ENCODE measurements at places on chromosomes 3 and 15.

- no peak for DNase-seq
Observed at GRCh38 chr3:133296981-133297380, 102.9 kb upstream of the BFSP2 start.

GRCh38 chr3:136804141-136804540, 14.8 kb upstream of the SLC35G2 start:
- DNase-seq = no peak

GRCh38 chr3:141457624-141458236, 29.1 kb upstream of the RASA2 start:
- DNase-seq = no peak

DNA sequence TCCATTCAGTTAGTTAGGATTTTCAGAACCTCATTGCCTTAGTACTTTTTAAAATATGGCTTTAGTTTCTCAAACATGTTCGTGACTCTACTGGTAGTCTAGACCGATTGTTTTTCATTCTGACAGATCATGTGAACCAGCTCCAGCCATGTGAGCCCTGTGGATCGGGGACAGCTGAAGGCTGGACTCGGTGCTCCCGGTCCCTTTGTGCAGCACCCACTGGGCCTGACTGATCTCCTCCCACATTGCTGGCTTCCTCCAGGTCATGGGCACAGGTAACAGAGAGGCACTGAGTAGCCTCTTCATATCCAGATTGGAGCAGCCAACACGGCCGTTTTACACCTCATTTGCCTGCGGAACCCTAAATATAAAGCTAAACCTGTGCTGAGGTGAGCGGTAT, 30.5 kb downstream of the NIPA2 start:
- DNase-seq = no peak

DNA sequence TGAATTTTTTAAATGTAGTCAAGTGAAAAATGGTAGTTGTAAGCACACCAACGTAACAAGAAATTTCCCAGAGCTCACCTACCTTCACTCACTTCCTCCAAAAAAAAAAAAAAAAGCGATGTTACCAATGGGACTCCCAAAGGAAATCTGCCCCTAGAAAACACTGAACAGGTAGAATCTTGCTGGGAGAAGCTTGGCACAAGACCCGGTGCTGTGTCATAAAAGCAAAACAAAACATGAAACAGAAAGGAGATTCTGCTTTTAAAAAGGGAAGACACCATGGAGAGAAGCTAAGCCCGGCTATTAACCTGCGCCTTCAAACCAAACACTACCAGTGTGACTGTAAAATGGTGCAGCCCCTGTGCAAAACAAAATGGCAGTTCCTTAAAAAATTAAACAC, 40.5 kb downstream of the PGPEP1L start:
- no peak for DNase-seq

- DNase-seq = no peak
Observed at GRCh38 chr3:29138171-29138570, 142.7 kb upstream of the RBMS3 start.

DNA sequence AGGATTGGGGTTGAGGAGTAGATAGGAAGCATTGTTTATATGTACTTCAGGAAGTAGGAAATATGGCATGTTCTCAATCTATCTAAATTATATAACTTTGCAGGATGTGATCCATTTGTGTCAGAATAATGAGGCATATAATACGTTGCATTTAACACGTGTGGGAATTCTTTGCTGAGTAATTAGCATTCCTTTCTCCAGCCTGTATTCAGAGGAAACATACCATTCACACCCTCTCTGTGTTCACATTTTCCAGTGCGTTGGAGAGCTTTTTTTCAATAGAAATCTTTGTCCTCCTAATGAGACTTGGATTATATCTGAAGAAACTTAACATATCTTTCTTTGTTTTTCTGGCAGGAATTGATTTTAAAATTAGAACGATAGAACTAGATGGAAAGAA, 33.0 kb upstream of the APH1B start:
- DNase-seq = no peak

DNA sequence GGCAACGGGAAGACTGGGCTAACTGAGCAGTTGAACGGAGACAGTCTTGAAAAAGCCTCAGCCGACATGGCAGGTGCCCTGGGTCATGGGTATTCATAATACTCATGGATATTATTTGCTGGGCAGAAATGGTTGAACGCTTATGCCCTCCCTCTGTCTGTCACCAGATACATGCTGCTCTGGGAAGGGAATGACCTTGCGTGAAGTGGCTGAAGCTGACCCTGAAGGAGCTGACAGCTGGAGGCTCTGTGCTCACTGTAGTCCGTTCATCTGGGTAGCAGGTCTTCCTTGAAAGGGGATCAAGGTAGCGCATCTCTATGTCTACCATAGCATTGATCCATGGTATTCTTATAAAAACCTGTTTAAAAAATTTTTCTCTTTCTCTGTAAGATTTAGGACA, 390.7 kb downstream of the PDCD6IP start:
- DNase-seq = no peak

- DNase-seq = no peak
Observed at GRCh38 chr3:108088146-108088545, 2.7 kb downstream of the CD47 start.

- DNase-seq = no peak
Observed at GRCh38 chr3:194928831-194929577, 243.3 kb downstream of the FAM43A start.

DNA sequence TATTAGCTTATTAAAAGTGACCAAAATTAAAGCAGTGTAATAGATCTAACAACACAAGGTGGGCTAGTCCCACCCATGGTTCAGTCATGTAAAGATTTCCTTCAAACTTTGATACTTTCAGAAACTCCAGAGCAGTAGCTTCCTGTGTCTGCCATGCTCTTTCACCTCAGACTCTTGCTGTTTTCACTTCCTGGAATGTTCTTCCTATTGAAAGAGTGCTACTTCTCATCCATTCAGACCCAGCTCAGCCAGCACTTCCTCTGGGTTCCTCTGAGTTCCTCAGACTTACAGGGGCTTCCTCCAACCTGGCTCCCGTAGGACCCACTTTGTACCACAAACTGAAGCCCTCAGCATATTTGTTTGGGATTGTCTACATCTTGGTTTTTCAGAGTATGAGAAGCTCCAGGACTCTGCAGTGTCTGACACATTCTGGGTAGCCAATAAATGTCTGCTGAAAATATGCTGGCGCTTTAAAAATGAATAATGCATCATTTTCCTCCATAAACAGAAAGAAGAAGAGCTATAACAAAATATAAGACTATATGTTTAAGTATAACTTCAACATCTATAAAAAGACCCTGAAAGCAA, 18.0 kb downstream of the NCEH1 start:
- no peak for DNase-seq

DNA sequence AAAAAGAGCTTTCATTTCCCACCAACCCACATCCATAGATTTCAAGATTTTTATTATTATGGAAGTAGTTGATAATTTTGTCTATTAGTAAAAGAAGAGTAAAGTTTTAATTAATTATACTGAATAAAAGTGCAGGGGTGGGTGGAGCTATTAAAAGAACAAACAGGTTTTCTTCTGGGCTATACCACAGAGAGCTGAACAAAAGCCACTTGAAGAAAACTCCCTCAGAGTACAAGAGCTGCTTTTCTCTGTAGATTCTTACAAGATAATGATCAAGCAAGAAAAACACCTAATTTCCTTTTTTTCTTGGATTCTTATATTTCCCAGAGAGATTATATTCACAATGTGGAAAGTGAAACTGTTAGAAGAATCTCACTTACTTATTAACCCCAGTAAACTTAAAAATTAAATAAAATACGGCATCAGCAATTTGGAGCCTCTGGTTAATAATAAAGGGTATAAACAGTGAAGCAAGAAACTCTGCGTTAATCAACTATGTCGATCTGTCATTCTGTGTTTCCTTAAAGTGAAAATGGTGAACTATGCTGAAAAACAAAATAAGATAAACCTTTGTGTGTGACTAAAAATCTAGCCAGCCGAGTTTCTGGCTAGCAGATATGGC, 84.9 kb downstream of the THBS1 start:
- DNase-seq = no peak

GRCh38 chr3:71185733-71186455, 397.6 kb downstream of the FOXP1 start:
- no peak for DNase-seq

DNA sequence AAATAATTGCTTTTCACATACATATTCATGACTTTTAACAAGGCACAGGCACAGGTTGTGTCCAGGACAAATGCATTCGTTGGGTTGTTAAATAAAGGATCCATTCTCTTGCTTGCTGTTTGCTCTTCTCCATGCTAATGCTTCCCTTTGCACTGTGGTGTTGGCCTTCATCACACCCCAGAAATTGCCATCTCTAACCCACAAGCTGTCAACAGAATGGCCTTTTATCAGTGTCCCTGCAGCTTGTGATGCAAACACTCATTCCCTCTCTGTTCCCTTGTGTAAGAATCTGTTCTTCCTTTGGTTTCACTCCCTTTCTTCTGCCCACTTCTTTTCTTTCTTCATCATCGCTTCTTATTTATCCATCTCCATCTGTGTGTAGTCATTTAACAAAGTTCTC, 72.2 kb downstream of the SLC7A14 start:
- DNase-seq = no peak

DNA sequence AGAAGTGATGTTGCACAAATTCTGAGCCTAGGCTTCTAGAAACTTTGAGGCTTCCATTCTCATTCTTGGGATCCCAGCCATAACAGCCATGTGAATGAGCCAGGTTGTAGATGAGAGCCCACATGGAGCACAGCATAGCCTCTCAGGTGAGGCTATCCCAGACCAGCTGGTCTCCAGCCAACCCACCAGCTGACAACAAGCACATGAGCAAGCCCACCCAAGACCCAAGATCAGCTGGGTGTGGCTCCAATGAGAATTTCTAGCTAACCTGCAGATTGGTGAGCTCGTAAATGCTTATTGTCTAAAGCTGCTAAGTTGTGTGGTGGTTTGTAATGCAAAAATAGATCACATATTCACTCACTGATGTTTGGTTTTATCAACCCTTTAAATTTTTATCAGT, 14.4 kb downstream of the KY start:
- no peak for DNase-seq

DNA sequence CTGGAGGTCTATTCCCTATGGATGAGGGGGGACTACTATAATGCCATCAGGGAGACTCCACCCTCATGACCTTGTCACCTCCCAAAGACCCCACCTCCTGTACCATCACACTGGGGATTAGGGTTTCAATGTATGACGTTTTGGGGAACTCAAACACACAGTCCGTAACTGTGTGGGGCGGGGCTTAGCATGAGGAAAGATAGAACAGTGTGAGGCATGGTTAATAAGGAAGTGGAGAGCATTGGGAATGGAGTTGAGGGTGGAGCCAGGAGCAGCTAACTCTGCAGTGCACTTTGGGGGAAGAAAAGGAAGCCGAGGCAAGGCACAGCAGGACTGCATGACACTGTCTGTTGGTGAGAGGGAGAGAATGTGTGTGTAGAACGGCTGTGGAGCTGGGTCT, 90.9 kb upstream of the AGBL1 start:
- no peak for DNase-seq

DNA sequence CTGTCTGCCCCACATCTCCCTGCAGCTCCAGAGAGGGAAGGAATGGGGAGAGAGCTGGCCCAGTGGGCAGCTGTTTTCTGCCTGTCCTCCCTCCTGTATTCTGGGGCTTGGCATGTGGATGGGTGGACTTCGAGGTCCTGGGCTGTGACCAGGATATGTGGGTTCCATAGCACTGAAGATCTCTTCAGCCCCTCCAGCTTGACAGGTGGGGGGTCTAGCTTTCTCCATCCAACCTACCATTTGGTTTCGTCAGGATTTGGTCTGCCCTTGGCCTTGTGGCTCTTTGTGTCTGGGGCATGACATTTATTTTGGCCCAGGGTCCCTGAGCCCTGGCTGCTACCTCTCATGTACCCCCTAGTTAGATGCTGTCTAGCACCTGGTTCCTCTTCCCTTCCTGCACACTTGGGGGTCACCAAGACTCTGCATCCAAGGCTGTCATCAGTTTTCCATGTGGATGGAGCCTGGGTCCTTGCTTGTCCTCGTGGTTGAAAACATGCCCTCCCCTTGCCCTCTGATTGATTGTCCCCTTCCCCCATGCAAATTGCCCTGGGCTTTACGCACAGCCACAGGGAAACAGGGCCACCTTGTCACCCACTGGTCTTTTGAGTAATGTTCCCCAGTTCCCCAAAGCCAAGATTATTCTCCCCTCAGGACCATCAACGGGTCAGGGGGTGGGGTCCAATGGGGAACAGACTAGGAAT, 3.2 kb downstream of the EPHB3 start:
- no peak for DNase-seq

DNA sequence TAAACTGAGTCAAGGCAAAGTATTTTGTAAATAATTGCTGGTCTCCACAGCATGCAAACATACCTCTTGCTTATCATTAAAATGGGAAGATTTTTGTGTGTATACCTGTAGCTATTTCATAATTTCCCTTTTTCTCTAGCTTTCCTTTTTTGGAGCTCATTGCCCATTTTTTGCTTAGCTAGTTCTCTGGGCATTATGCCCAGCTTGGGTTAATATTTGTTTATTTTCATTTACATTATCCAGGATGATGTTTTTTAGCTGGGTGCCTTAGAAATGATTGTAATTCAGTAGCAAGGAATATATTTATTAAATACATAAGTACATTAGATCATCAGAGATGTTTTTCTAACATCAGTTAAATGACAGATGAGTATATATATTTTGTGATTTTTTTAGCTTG, 1271.7 kb upstream of the GBE1 start:
- DNase-seq = no peak

GRCh38 chr3:71066849-71067261, 516.7 kb downstream of the FOXP1 start:
- DNase-seq = no peak

- DNase-seq = no peak
Observed at GRCh38 chr3:24416224-24416623, 78.4 kb downstream of the THRB start.

GRCh38 chr3:136925425-136926190, 32.2 kb upstream of the IL20RB start:
- DNase-seq = no peak

GRCh38 chr3:153158961-153159735, 2.9 kb upstream of the RAP2B start:
- DNase-seq = no peak

DNA sequence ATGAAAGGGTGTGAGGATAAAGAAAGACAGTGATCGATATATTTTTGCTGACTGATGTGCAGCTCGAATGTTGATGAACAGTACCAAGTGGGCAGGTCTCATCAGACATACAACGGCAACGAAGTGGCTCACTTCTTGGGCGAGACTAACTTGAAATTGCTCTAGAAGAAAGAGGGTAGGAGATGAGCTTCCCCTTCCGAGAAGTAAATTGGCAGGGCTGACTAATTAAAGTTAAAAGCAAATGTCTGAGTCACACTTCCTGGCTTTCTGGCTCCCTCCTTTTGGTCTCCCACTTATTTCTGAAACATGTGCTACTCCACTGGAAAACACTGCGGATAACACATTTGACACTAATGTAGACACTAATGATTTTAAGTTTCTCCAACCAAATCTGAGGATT, 228.3 kb downstream of the ABHD5 start:
- no peak for DNase-seq

DNA sequence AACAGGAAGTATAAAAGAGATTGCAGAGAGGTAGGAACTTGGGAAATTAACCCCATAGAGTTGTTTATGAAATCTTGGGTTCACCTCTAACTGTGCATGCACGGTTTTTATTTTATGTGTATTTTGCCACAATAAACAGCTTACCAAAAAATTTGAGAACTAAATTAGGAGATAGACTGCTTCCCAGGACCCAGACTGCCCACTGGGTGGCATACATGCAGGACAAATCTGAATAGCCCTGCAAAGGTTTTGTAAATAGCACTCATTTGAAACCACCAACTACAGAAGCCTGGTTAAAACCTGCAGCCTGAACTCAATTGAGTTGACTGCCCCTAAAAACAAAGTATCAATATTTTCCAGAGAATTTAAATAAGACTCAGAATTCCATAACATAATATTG, 96.4 kb upstream of the SLCO2A1 start:
- no peak for DNase-seq

Measured in GM20000 (cell line).